ENCODE measurements at places on chromosomes 12 and 14.
A peak's percentile ranks its signal among the peaks of the same experiment; 100 is the strongest.

- no peak for DNase-seq
Measured at GRCh38 chr12:2644683-2645405, 149.9 kb upstream of the FKBP4 start.

DNA sequence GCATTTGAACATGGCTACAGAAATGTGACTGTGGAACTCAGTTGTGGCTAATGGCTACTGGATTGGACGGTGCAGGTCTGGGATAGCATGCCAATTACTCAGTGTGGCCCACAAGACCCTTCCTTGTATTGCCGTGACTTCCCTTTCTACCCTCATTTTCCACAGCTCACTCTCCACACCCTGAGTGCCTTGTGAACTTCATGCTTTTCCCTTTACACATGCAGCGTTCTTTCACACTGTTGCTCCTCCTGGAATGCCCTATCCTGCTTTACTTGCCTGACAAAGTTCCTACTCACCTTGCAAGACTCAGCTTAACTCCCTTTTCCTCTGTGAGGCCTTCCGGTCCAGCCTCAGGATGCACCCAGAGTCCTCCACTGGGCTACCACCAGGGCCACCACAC is 46.8 kb upstream of the MAX start:
- DNase-seq, result no peak

GRCh38 chr12:58915037-58915436 is 5.3 kb downstream of the LRIG3 start:
- no peak for DNase-seq

- DNase-seq, result no peak
Measured at GRCh38 chr12:76340680-76341435, 7.4 kb downstream of the BBS10 start.

- no peak for DNase-seq
Measured at GRCh38 chr14:101182476-101182875, 279.0 kb upstream of the RTL1 start.

GRCh38 chr14:85596562-85596961 is 66.6 kb downstream of the FLRT2 start:
- DNase-seq, result no peak

DNA sequence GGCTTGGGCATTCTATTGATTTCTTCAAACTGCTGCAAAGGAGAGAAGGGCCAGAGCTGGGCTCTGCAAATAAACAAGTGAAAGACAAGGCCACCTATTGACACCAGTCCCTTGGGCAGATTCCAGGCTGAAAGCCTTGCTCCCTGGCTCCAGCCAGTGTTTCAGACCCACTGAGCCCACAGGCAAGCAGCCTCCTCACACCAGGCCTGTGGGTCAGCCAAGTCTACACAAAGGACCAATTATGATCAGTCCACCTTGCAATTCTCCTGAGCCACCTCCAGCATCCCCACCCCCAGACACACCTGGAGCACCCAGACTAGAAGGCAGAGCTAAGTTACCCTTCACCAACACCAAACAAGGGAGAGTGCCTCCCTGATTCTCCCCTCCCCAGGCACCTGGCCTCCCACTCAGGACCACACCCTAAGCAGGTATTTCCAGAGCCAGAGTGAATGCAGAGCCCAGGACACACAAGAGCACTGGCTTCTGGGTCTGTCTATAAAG is 13.8 kb downstream of the ACTN1 start:
- no peak for DNase-seq

- no peak for DNase-seq
Measured at GRCh38 chr12:129269756-129270495, 416.6 kb downstream of the GLT1D1 start.

DNA sequence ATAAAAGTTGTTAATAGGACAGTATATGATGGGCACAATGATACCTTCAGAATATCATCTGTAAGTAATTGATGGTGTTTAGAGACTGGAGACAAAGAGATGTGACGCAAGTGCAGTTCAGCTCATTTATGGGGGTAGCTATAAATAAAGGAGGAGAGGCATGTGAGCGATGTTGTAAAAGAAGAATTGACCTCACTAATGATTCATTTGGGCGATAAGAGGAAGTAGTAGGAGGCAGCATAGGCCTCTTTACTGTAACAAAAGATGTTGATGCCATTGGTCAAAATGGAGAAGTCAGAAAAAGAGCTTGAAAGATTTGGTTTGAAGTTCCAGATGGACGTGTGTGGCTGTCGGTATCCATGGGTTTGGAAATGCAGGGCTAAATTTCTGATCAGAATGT is 70.0 kb downstream of the FLRT2 start:
- no peak for DNase-seq

DNA sequence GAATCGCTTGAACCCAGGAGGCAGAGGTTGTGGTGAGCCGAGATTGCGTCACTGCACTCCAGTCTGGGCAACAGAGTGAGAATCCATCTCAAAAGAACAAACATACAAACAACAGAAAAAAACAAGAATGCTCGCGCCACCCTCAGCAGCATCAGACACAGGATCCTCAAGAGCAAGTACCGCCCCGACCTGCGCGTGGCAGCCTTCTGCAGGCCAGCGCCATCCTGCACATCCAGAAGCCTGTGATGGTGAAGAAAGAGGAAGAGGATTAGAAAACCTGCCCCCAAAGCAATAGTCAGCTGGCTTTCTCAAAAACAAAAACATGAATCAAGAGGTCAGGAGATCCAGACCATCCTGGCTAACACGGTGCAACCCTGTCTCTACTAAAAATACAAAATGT is 30.0 kb upstream of the EID3 start:
- DNase-seq, result no peak

GRCh38 chr12:46944088-46944487 is 118.3 kb upstream of the SLC38A4 start:
- peak; percentile 20 for DNase-seq

DNA sequence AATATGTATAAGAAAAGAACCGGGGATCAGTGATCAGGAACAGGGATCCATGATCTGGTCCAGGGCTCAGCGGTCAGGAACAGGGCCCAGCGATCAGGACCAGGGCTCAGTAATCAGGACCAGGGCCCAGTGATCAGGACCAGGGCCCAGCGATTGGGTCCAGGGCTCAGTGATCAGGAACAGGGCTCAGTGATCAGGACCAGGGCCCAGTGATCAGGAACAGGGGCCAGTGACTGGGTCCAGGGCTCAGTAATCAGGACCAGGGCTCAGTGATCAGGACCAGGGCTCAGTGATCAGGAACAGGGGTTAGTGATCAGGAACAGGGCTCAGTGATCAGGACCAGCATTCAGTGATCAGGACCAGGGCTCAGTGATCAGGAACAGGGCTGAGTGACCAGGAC is 56.3 kb downstream of the TMEM121 start:
- DNase-seq, result no peak

DNA sequence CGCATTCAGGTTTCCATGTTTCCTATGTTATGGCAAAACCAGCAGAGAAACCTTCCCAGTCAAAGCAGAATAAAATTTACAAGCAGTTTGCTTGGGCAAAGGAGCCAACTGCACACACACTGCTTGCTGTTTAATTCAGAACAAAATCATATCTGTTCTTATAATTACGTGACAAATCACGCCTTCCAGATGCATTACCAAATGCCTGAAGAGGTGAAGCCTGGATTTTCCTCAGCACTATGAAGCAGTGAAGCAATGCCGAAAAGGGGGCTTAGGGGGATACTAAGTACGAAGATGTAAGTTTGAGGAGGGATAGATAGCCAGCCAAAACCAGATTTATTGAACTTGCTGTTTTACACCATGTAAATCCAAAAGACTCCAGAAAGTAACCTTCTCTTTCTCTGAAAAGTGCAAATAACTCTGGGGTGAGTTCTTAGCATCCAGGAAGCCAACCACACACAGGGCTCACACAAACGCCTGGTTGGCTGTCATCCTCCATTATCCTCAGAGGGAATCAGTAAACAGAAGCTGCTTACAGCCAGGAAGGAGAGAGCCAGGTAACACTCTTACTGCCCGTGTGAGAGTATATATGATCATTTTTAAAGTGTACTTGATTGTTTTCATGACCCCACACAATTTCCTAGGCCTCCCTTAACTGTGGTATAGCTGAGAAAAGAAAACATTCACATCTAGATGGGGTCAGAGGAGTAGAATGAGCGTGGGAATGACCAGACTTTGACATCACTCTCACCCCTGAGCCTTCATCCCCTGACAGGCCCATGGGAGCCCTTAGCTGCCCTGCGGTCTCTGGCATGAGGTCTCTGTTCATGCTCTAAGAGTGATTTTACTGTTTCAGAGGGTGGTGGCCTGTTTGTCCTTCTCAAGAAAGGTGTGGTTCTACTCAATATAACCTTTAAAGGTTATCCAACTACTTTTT is 442.5 kb downstream of the EGLN3 start:
- no peak for DNase-seq

DNA sequence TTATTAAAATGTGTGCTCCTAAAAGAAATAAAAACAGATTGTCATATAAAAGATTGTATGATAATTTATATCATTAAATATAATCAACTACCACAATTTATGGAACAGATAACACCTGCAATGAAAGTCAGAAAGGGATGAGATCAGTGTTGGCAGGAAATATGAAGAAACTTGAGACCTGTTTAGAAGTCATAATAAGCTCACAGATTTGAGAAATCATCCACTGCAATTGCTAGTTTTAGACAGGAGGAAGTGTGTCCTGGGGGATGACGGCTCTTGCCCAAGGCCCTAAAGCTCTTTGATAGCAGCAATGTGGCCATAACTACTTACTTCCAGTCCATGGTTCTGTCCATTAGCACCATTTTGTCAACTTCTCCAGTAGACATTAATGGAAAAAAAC is 122.8 kb upstream of the SOX5 start:
- no peak for DNase-seq

DNA sequence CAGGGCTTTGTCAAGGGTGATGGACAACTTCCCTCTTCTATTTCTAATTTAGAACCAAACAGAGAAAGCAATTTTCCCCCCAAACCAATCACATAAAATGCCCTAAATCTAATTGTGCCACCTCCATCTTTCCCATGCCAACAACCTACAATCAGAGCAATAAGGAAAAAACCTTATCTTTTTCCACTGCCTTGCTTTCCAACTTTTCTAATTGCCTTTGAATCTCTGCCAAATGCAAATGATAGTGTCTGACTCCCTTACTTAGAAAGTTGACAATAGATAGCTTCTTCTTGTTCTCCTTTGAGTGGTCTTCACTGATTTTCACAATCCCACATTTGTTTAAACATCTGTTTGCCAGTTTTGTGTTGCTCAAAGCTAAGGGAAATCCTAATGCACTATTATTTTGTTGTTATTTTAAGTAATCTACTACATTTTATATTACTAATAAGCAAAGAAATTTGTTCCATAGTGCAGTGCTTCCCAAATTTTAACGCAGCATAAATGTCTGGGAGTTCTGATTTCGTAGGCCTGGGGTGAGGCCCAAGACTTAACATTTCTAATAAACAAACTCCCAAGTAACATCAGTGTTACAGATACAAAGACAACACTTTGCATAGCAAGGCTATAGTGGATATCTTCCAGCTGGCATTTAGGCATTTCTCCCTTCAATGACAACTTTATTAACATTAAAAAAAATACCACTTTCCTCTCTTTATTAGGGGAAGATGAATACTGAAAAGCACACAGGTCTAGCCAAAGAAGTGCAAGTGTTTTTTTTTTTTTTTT is 696.3 kb upstream of the USP15 start:
- no peak for DNase-seq

- no peak for DNase-seq
Measured at GRCh38 chr14:39974036-39974435, 541.8 kb upstream of the FBXO33 start.

- DNase-seq, result no peak
Measured at GRCh38 chr12:130838284-130838950, 633 bp downstream of the STX2 start.

GRCh38 chr12:128459067-128459466 is 192.1 kb downstream of the TMEM132C start:
- DNase-seq, result no peak

- DNase-seq, result peak; percentile 62
Measured at GRCh38 chr12:85872497-85873091, 1.5 kb upstream of the NTS start.

DNA sequence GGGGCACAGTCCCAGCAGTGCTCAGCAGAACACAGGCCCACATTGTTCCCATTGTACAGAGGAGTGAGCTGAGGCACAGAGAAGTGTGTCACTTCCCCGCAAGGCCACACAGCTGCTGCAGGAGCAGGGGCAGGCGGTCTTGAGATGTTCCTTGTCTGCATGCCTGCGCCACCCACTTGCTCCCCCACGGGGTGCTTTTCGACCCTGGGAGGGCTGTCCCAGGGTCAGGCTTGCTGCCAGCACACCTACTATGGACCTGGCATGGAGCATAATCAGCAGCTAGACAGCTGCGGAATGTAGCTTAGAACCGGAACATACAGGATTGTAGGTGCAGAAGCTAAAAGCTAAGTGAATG is 7.8 kb upstream of the EP400 start:
- DNase-seq, result no peak

- no peak for DNase-seq
Measured at GRCh38 chr14:83757916-83758315, 1772.0 kb upstream of the FLRT2 start.

- DNase-seq, result no peak
Measured at GRCh38 chr12:82414926-82415325, 56.6 kb downstream of the METTL25 start.

DNA sequence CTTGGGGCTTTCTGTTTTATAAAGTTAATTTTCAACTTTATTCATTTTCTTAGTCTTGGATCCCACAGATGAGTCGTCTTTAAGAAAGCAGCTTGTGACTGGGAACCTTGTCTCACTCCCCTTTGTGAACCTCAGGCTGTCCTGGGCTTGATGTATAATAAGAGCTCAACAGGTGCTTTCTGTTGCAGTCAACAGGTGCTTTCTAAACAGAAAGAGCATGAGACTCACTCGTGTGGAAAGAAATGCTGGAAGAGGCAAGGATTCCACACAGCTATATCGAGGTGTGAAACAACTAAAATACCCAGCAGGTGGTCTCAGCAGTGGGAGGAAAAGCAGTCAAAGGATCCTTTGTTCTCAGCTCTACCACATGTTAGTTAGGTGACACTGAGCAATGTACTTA is 398.9 kb downstream of the EGLN3 start:
- no peak for DNase-seq

- no peak for DNase-seq
Measured at GRCh38 chr12:93360688-93361087, 17.0 kb upstream of the NUDT4 start.

All from NCI-H460 (cell line).